Right lobe of liver (tissue), 6 donors: ENCODE measurements at places on chromosomes 2 and 18.
A peak's percentile ranks its signal among the peaks of the same experiment; 100 is the strongest.

DNA sequence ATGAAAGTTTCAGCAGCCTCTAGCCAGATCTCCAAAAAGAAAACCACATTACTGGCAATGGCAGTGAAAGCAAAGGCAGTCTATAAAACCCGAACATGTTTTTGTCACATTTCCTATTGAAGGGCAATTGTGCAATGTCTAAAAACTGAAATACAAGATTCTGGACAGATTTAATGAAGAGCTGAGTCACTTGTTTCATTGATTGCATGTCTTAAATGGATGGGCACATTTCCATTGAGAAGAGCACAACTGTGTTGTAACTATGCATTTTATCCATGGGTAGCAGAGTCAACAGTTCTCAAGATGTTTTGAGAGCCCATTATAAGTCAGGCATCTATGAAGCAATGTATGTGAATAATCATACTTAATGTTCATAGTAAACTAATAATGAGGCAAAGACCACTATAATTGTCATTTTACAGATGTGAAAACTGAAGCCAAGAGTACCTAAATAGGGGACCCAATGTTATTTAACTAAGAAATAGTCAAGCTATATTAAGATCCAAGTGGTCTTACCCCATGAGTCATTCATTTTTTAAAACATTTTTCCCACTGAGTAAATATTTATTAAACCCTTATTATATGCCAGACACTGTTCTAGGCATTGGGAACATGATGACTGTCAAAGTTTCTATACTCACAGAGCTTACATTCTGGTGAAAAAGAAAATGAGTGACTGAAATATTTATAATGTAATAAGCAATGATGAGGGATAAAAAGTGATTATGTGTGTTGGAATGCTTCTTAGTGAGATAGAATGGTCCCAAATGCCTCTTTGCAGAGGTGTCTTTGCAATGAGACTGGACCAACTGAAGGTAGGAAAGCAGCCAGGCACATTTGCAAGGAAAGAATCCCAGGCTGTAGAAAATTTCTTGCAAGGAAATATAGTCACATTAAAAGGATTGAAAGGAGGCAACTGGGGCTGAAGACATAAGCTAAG lies 818.9 kb upstream of the ACVR2A start:
- no peaks in the 10 kb centered on the region for H3K4me1 ChIP-seq
- no peaks in the 10 kb centered on the region for H3K27me3 ChIP-seq
- no peak overlapping the region for H3K27ac ChIP-seq
- H3K4me3 ChIP-seq, result no peak overlapping the region

GRCh38 chr2:195642679-195643068 lies 14.4 kb upstream of the SLC39A10 start:
- H3K4me3 ChIP-seq, result no peak overlapping the region
- DNase-seq, result no peak
- H3K27ac ChIP-seq, result no peak overlapping the region
- H3K36me3 ChIP-seq, result no peaks in the 10 kb centered on the region
- no peaks in the 10 kb centered on the region for H3K4me1 ChIP-seq

DNA sequence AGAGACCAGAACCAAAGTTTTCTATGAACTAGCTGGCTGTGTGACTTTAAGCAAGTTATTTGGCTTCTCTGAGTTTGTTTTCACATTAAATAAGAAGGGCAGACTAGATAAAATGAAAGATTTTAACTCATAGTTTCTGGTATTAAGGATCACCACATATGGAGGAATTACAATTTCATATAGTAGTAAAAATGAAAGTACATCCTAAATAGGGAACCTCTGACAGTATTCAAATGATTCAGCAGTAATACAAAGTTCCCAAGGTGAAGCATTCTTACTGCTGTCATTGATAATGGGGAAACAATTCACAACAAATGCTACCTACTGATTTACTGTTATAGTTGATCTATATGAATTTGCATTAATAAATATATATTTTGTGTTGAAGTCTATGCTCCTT lies 170.3 kb upstream of the VRK2 start:
- no peaks in the 10 kb centered on the region for H3K36me3 ChIP-seq
- H3K4me1 ChIP-seq, result no peaks in the 10 kb centered on the region
- H3K27me3 ChIP-seq, result no peaks in the 10 kb centered on the region
- no peak for DNase-seq

- no peaks in the 10 kb centered on the region for H3K27me3 ChIP-seq
- H3K36me3 ChIP-seq, result no peaks in the 10 kb centered on the region
- peaks cover 17% of the 10 kb centered on the region for H3K4me1 ChIP-seq
- no peak overlapping the region for H3K4me3 ChIP-seq
- peak; percentile 95 for DNase-seq
These were observed 32.1 kb upstream of the SP3 start for GRCh38 chr2:173997269-173997668.

GRCh38 chr18:47775961-47776360 lies 154.5 kb downstream of the SMAD2 start:
- no peak for DNase-seq
- H3K27me3 ChIP-seq, result no peaks in the 10 kb centered on the region
- no peak overlapping the region for H3K4me3 ChIP-seq
